Hippocampal formation (tissue), 2 donors: ENCODE measurements at places on chromosomes 7 and 10.
A peak's percentile ranks its signal among the peaks of the same experiment; 100 is the strongest.

GRCh38 chr7:73972614-73973013, 55.4 kb upstream of the ELN start:
- no peak for DNase-seq

- no peak for DNase-seq
Measured at GRCh38 chr7:132533916-132534315, 42.4 kb downstream of the PLXNA4 start.

- DNase-seq = no peak
Measured at GRCh38 chr10:124005991-124006392, 87.4 kb downstream of the CHST15 start.

DNA sequence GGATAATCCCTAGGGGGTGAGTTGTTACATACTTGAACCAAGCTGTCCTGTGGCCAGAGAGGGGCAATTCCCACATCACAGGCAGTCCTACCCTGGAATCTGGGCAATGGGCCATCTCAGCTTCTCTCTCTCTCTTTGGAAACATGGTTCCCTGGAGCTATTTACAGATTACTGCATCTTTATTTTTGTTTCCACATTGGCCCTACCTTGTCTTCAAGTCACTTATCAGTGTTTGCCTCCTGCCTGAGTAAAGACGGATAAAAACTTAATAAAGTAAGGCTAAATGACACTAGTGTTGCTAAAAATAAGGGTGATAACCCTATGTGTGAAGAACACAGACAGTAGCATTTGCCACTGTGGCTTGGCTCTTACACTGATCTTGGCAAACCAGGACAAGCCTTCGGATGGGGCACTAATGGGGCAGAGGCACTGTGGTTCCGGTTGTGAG, 228.2 kb downstream of the GFRA1 start:
- no peak for DNase-seq

DNA sequence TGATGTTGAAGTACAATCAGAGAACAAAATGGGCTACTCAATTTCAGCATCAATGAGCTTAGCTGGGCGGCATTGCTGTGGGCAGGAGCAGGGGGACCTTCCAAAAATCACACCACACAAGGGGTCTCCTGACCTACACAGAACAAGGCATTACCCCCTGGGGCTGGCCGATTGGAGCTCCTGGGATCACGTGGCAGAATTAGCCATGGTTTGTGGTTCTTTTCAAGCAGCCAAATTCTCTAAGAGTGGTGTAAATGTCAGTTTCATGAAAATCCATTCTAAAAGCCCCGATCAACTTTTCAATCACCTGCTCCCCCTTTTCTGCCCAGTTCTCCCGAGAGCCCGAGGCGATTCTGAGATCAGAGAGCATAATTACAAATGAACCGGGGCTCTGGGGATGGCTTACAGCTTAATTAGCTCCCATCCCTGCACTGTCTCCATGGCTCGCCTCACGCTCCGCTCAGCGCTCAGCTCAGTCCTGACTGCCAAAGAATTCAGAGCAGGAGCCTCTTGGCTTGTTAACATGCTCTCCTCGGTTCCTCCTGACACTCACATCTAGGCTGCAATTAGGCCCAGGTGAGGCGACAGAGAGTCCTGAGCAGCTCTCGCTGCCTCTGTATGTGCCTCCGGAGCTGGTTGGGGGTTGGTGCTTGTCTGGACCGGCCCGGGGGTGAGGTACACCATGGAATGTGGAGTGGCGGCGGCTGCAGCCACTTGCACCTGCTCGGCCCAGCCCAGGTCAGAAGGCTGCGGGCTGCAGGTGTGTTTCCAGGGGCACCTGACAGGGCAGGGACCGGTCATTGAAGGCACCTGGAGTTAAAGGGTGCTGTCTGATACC, 111.8 kb downstream of the WDR11 start:
- DNase-seq = peak; percentile 12
